ENCODE measurements at places on chromosomes 2 and 18.

DNA sequence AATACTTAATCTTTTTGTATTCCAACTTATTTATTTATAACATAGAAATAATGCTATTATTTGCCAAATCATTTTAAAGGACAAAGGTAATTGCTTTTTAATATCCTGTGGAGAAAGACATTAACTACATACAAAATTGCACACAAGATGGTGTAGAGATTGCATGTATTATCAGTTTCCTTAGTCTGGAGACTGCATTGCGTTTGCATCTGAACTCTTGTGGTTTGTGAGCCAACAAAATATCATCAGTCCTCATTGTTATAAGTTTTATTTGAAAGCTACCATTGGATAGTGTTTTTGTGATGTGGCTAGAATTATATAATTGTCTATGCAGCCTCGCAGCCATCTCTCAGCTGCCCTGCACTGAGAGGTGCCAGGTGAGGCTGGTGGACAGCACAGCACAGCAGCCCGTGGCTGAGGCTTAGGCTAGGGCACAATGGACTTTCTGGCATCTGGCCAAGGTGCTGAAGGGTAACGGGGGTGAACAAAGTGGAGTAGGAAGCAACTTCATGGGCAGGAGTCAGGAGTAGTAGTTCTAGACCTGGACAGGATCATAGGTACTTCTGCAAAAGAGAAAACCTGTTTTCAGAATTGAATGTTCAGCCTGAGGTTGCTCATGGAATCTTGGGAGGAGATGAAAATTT lies 15.1 kb downstream of the RASGRP3 start:
- DNase-seq: no peak

GRCh38 chr2:129229196-129229595 lies 750.3 kb upstream of the RAB6C start:
- no peak for DNase-seq

GRCh38 chr18:23211146-23211545 lies 75.9 kb downstream of the CABLES1 start:
- no peak for DNase-seq

GRCh38 chr2:226794751-226795171 lies 4.9 kb downstream of the IRS1 start:
- no peak for DNase-seq

DNA sequence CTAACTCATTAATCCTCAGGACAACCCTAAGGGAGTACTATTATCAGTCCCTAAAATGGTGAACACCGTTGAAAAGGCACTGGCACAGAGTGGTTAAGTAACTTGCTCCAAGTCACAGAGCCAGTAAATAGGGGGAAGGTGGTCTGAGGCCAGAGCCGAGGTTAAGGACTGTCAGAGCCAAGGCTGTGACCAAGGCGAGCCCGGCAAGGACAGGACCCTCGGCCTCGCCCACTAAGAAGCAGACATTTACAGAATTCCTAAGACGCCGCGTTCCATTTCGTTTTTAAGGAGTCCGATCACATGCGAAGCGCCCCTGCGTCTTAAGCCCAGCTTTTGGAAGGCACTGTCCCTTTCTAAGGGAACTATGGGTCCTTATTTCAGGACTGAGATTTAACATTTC lies 1.1 kb downstream of the PDIA6 start:
- DNase-seq: no peak

- DNase-seq: no peak
Observed at GRCh38 chr2:56182420-56182819, 1.4 kb upstream of the CCDC85A start.

DNA sequence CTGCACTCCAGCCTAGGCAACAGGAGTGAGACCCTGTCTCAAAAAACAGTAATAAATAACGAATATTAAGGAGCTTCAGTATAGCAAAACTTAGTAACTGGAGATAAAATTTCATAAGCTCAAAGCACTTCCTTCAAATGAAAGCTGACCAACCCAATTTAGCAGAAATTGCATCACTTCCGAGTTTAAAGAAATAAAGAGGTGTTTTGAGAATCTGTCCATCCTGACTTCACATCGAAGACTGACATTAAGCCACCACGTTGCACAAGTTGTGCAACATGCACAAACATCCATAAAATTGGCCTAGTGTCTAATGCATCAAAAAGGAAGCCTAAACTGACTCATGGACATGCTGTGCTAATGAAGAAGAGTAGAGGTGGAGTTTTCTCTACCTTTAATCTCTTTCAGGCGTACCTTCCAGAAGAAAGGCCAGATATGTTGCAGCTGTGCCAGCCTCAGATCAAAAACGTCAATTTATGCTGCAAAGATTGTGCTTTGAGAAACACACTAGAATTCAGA lies 7.7 kb upstream of the DSG3 start:
- no peak for DNase-seq

DNA sequence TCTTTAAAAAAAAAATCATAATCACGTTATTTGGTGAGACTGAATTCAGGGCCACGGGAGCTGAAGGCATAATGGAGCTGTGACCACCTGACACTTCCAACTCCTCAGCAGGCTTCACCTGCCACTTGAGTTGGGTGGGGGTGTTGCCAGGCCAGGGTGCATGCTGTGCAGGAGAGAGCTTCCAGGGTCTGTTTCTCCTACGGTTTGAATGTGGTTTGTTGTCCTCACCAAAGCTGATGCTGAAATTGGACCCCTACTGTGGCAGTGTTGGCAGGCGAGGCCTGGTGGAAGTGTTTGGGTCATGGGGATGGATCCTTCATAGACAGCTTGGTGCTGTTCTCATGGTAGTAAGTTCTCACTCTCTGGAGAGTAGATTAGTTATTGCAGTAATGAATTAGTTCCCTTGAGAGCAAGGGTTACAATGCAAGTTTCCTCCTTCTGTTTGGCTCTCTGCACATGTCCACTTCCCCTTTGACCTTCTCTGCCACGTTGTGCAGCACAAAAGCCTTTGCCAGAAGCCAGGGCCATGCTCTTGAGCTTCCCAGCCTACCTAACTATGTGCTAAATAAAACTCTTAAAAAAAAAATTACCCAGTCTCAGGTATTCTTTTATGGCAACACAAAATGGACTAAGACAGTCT lies 38.3 kb upstream of the ANKRD44 start:
- DNase-seq: no peak

DNA sequence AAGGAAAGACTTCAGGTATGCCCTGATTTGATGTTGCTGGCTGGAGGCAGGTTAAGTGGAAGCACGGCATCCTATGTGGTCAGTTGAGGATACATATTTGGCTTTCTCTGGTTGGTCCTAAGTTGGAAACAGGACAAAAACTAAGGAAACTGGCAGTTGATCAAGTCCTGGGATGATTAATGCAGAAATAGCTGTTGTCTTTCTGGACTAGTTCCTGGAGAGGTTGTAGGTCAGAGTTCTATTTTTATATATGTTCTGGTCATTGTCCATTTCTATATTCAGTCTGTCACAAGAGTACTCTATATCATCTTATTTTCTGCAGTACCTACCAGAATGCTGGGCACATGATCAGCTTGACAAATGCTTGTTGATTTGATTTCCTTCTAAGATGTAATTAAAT lies 4.0 kb upstream of the SLC35F5 start:
- DNase-seq: no peak

GRCh38 chr2:241112592-241112991 lies 10.5 kb upstream of the MTERF4 start:
- DNase-seq: no peak

Measured in Caki2 (cell line).